Stimulated activated CD4-positive, alpha-beta T cell treated with anti-CD3 and anti-CD28 coated beads, Interleukin-4, amount 100 ng/mL, for 48 hours (primary cell): ENCODE measurements at places on chromosomes 12 and 14.

DNA sequence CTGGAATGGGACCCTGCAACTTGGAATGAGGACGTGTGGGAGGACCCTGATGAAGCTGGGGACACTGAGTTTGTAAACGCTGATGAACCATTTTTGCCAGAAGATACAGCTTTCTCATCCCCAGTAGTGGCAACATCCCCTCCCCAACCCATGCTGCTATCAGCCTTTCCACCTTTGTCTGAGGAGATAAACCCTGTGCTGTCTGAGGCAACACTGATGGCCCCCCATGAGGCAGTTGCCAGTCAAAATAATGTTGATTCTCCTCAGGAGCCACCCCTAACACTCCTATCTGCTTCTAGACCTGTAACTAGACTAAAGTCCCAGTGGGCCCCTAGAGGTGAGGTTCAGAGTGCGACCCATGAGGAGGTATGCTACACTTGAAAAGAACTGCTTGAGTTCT lies 7.5 kb upstream of the RNASE9 start:
- DNase-seq: no peak

DNA sequence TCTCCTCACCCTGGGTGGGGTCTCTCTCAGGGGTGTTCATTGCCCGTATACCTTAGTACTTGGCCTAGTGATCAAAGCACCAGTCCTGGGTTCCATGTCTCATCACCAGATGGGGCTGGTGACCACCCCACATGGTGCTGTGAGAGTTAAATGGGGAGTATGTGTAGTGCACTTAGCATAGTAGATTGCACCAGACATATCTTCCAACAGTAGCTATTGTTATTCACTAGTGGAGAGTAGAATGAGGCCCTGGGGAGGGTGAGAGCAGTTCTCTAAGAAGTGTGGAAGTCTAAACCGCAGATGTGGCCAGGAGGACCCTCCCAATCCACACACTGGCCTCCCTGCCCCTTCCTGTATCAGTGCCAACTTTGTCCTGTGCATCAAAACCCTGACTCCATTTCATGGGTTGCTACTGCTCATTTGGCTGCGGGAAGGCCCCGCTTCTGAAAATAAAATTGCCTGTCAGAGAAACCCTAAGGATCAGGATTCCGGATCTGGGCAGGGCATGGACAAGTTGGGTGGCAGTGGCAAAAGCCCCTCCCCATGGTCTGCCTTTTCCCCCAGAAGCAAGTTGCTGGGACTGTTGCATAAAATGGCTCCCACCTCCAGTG lies 4.4 kb downstream of the CD9 start:
- no peak for DNase-seq

DNA sequence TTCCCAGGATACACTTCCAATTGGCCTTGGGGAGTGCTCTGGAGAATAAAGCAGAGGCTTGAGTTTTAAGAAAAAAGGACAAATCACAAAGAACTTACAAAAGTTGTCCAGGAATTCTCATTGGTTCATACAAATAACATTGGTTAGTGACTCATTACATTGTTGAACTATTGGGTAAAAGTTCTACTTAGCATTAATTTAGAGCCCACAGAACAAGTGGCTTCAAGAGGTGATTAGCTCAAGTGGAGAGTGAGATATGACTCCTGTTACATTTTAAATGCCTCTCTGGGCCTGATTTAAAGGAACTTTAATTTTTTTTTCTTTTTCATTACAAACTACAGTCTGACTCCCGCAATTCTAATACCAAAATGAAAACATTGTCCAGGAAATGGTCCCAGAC lies 72.9 kb downstream of the ASCL4 start:
- DNase-seq: no peak

- DNase-seq: no peak
Observed at GRCh38 chr14:50714450-50715073, 46.5 kb upstream of the SAV1 start.

DNA sequence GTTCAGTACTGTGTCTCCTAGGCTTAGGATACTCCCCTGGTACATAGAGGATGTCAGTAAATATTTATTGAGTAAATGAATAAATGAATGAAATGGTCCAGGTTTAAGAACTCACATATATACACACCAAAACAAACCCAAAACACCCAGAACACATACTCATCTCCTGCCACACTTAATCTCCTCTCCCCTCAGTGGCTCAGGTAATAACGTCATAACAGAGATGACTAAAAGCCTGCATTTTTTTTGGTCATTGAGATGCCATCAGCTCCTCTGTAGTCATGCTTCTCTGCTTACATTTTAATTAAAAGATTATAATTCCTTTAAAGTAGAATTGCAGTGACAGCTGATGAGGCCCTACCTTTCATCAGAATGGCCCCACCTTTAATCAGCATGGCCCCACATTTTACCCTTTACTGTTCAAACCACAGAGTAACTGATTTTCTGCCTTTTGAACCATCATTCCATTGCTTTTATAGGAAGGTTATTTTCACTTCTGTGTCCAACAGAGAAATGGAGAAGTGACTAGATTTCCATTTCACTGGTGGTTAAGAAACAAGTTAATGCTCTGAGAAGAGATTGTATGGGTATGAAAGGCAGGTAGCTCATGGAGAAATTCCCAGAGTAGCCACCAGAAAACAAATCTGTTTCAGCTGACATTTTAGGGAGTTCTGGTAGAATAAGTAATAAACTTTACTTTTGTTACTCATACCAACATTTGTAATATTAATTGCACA lies 193.4 kb upstream of the ATP2B1 start:
- no peak for DNase-seq
